DMS79 (cell line): ENCODE measurements at places on chromosomes 11 and 22.

- DNase-seq, result no peak
Observed at GRCh38 chr22:19962246-19962908, 20.8 kb upstream of the TXNRD2 start.

DNA sequence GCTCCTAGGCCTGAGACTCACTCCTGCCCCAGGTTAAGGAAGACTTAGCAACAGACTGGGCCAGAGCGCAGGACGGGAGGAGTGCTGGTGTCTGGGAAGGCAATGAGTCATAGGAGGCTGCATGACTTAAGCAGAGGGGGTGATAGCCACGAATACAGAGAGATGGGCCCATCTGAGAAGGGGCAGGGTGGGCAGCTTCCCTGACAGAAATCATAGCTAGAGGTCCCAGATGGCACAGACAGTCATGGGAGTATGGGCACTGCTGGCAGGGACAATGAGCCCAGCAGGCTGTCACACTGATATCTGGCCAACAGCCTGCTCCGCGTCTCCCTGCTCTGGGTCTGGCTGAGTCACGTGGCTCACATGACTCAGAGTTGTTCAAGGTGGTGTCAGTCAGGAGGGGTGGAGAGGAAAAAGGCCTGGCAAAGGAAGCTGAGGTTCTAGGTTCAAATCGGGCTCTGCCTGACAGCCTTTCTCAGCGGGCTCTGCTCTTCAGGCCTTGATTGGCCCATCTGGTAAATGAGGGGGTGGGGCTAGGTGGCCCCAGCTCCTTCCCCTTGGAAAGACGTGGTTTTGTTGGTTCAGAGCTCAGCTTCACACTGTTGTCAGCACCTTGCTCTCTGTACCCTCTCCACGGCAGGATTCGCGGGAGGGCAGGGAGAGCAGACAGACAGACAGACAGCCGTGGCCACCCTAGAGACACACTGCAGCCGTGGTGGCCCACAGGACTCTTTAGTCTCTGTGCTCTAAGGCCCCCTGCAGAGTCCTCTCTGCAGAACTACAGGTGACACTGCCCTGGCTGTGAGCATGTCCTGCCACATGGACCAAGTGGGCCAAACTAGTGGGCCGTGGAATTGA is 47.8 kb downstream of the DBX1 start:
- DNase-seq, result no peak

- no peak for DNase-seq
Observed at GRCh38 chr22:50532824-50533796, 3.3 kb upstream of the TYMP start.

DNA sequence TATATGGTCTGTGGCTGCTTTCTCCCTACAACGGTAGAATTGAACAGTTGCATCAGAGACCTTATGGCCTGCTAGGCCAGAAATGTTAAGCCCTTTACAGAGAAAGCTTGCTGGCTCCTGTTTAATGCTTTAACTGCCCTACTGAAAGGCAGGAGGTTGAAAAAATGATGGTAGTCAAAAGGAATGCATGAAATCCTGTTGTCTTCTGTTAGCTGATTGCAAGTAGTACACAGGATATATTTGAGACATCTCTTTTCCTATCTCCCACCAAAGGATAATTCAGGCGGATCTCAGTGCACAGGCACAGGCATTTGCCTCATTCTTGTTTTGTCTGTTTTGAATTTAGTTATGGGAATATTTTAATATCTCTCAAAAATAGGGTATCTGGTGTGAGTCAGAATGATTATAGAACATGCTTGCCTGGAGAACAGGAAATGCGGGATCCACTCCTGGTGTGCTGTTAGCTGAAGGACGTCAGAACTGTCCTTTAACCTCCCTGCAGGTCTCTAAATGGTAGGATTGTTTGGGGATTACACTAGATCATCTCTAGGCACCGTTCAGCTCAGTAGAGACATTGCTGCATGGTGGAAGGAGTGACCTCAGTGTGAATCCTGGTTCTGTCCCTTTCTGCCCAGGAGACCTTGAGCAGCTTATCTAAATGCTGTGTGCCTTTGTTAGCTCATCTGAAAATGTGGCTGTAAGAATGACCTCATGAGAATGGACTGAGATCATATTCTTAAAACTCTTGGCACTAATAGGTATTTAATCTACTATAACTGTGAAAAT is 49.5 kb downstream of the PACS1 start:
- DNase-seq, result no peak

DNA sequence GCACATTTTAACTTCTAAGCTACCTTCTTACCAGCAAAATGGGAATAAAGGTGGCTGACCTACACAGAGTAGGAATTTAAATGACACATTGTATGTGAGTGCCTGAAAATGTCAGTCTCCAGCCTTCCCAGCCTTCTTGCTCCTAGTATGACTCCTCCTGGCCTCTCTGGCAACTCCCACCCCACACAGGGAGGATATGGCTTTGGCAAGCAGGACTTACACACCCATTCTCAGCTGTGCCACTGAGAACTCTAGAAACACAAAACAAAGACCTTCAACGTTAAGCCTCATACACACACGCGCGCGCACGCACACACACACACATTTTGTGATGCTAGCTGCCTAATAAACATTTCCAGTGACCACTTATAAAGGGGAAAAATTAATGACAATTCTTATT is 65.8 kb downstream of the PACSIN2 start:
- DNase-seq, result no peak

DNA sequence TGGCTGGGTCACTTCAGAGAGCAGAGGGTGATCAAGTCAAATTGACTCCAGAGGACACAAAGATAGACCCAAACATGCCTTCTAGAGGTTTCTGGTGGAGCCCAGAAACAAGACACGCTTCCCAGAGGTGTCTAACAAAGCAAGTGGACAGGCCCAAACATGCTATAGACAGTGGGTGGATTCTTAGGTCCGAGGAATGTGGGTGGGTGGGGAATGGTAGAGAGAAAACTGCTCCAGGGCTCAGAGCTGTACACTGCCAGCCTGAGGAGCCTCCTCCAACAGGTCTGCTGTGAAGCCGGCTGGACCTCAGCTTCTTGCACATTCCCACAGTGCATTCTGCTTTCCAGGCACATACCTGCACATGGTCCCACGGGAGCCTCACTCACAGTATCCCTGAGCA is 116.8 kb upstream of the NECTIN1 start:
- no peak for DNase-seq

- no peak for DNase-seq
Observed at GRCh38 chr11:28123151-28123581, 15.0 kb downstream of the METTL15 start.

DNA sequence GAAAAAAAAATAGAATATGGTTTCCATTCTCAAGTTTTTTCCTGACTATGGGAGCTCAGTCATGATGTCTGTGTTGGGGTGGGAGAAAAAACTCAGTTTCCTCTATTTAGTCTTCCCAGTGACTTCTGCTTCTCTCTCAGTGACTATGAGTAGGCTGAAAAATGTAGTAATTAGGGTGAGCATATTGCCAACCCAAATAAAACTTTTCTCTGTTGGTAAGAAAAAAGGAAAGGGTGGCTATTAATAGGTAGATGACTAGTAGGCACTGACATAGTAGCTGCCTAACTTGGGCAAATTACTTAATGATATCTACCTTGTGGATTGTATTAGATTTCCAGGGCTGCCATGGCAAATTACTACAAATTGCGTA is 34.2 kb upstream of the BIRC3 start:
- no peak for DNase-seq

DNA sequence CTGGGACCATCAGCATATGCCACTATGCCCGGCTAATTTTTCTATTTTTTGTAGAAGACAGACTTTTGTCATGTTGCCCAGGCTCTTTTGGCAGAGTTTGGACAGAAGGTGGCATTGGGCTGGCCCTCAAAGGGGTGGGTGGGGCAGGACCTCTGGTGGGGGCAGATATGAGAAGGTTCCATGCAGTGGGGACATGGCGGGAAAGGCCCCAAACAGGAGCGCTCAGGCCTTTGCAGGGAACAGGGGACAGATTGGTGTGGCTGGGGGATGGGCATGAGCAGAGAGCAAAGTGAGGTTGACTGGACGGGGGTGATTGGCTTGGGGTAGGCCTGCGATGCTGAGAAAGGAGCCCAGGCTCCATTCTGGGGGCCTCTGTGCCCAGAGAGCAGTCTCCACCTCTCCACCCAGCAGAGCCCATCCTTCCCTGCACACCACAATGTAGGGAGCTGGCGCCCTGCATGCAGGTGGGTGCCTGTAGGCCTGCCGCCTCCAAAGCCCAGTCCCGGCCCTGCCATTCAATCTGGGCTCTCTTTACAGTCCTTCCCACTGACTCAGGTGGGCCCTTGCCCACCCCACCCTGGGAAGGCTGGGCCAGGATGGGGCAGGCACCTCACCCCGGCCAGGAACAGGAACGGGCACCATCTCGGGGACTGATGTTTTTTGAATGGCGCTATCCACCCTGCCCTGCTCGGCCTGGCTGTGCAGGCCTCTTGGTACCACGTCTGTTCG is 98.7 kb downstream of the MORC2 start:
- no peak for DNase-seq

DNA sequence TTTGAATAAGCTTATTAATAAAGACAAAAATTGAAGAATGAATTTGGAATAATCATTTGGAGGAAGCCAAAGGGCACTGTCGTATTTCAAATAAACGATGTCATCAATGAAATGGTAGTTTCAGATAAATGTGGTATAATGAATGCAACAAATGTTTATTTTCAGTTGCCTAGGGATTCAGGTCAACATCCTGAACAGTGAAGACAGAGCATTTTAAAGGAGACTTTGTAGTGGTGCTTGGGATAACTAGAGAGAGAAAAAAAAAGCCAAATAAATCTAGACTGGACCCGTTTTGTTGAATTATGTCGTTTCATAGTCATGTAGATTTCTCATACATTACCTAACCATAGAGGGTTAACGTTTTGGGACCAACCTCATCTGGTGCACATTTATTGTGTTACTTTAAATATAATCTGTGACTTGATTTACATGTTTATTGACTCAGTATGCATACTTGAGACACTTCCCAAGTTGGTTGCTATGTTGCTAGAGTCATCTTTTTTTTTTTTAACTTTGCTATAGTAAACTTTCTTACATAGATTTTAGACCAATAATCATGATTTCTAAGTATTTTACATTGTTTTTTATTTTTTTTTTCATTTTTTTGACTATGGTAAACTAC is 111.1 kb downstream of the NCAM1 start:
- no peak for DNase-seq

GRCh38 chr22:40583053-40583741 is 53.3 kb downstream of the MRTFA start:
- DNase-seq, result no peak

DNA sequence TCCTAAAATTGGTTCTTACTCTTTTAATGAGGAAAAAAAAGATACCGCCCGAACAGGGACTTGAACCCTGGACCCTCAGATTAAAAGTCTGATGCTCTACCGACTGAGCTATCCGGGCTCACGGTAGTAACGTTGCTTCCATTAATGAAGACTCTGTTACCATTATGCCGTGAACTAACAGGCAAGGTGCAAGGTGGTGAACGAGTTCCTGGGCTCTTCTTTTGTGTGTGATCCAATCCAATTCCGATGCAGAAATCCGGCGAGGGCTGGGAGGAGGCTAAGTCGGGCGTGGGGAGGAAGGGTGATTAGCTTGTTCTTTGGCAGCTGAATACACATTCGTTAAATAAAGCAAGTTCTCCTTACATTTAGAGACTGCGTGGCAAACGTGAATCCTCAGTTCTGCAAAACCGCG is 49.0 kb downstream of the OR4D9 start:
- peak; percentile 28 for DNase-seq
